Central memory CD4-positive, alpha-beta T cell (primary cell): ENCODE measurements at places on chromosomes 7 and 10.

- no peak for DNase-seq
These were observed 197.2 kb downstream of the PTPRN2 start for GRCh38 chr7:158390460-158390859.

GRCh38 chr7:1596181-1597043 is 26.6 kb upstream of the PSMG3 start:
- DNase-seq, result no peak

DNA sequence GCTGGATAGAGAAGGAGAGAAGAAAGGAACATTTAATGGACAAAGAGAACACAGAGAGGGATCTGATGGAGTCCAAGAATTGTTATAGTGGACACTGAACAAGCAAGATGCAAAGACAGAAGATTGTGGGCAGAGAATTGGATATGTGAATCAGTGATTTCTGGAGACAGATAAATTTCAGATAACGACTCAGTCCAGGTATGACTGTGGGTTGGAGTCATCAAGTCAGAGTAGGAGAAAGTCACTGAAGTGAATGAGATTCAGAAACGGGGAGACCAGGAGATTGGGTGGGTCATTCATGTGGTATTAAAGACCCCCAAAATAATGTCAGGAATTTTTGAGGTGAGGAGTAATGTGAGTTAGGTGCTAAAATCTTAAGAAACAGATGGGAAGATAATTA is 23.0 kb downstream of the ASB4 start:
- DNase-seq, result no peak

DNA sequence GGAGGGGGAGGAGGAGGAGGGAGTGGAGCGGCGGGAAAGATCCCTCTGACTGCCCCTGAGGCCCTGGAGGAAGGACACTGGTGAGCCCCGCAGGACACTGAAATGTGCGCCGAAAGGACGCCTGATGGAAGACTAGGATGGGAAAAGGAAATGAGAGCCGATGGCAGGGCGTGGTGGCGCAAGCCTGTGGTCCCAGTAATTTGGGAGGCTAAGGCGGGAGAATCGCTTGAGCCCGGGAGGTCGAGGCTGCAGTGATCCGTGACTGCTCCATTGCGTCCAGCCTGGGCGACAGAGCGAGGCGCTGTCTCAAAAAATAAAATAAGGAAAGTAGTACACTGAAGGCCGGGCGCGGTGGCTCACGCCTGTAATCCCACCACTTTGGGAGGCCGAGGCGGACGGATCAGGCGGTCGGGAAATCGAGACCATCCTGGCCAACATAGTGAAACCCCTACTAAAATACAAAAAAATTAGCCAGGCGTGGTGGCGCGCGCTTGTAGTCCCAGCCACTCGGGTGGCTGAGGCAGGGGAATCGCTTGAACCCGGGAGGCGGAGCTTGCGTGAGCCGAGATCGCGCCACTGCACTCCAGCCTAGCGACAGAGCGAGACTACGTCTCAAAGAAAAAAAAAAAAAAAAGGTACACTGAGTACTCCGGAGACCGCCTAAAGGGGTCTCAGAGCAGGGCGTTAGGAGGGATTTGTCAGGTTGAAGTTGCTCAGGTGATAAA is 561 bp upstream of the HNRNPF start:
- DNase-seq, result peak; percentile 71

GRCh38 chr7:150846291-150847115 is 5.8 kb upstream of the AOC1 start:
- no peak for DNase-seq

GRCh38 chr10:100109670-100110069 is 28.0 kb upstream of the CPN1 start:
- DNase-seq, result no peak

DNA sequence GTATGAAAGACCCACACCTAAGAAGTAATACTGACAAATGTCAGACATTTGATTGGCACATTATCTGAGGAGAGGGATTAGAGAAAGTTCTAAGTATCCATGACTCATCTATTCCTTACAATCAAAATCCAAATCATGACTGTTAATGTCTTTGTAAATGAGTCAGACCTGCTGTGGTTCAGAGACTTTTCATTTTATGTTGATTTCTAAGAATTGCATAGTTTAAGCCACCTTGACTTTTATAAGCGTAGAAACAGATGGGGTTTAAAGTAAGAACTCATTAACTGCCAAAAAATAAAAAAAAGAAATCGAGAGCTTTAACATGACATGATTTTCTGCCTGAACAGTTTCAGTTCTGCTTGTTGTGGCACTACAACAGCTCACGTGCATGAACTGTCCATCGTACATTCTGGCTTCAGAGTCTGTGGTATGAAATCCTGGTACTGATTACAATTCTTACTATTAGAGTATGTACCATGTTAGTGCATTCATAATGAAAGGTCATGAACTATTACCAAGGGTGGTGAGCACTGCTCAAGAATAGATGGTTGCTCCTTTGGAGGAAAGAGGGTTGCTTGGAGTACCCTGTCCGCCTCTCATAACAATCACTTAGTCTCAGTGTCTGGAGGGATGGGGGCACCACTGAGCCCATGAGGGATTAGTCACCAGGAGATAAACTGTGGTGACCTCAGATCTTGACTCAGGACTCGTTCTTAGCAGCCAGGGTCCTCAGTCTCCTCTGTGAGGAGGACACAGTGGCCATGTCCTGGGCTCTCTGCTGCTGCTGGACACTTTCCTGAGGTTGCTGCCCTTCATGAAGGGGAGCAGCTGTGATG is 42.2 kb downstream of the ACSM6 start:
- no peak for DNase-seq

- DNase-seq, result no peak
These were observed 103.4 kb downstream of the SDK1 start for GRCh38 chr7:3404501-3404900.

DNA sequence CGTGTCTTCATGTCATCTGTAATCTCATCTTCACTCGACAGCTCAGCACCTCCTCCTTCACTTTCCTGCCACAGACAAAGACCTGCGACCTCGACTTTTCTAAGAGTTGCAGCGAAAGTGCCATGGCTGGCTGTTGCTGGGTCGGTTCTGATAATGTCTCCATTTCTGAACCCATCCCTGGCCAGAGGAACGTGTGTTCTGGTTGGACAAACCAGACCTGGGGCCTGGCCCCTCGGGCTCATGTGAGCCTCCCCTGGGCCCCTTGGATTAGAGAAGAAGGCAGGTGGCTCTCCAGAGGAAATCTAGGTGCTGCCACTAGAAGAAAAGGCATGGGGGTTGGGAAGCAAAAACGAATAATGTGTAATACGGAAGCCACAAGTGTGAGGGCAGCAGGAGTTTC is 273.7 kb downstream of the GLRX3 start:
- DNase-seq, result no peak

DNA sequence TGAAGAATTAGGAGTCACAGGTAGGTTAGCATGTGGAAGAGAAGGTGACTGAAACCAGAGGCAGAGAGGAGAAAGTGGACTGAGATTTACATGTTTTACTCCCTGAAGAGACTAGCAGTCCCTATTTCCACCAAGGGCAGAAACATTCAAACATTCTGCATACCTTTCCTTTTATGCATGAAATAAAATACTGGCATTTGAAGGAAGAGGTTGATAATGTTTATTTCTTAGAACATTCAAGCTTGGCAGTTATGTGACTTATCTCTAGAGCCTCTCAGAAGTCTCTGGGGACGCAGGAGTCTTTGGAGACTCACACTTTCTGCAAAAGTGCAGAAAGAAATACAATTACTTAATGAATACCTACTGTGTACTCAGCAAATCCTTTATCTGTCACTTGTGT is 507.1 kb upstream of the C7orf33 start:
- no peak for DNase-seq

- DNase-seq, result no peak
These were observed 80.8 kb downstream of the RBM20 start for GRCh38 chr10:110724937-110725336.

DNA sequence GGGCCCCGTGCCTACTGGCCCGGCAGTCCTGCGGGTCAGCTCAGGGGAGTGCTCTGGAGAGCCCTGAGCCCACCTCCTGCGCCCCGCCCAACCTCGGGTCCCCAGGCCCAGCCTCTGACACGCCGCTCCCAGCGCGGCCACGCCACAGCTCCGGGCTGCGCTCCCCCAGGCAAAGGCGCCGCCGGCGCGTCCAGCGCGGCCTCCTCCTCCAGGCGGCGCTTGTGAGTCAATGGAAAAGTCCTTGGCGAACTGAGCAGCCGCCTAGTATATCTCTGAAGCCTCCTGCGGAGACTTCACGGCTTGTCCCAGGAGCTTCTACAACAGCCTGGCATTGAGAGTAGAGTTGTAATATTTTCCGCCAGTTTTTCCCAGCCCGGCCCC is 29.5 kb upstream of the BMS1 start:
- peak; percentile 47 for DNase-seq

GRCh38 chr10:81953420-81953819 is 78.4 kb downstream of the NRG3 start:
- DNase-seq, result no peak

GRCh38 chr7:69276011-69276729 is 322.1 kb upstream of the AUTS2 start:
- no peak for DNase-seq

- DNase-seq, result no peak
These were observed 5.3 kb upstream of the SCIN start for GRCh38 chr7:12564996-12565764.

GRCh38 chr10:107081644-107082043 is 82.9 kb downstream of the SORCS1 start:
- DNase-seq, result no peak

- DNase-seq, result no peak
These were observed 217.0 kb downstream of the CREB5 start for GRCh38 chr7:28629216-28629842.

DNA sequence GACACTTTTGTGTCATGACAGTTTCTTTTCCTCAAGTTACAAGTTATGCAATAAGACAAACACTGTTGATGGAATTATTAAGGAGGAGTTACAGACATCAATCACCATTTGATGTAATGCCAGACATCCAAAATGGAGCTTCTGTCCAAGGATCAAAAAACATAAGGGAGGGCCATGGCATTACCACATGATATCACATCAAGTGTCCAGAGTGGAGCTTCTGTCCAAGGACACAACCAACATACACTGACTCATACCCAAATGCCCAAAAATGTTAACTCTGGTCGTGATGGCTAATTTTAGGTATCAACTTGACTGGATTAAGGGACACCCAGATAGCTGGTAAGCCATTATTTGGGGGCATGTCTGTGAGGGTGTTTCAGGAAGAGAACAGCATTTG is 140.4 kb downstream of the DOCK4 start:
- DNase-seq, result no peak

GRCh38 chr7:84647797-84648757 is 453.5 kb upstream of the SEMA3A start:
- DNase-seq, result no peak

- no peak for DNase-seq
These were observed 102.1 kb upstream of the DDC start for GRCh38 chr7:50667338-50667737.

DNA sequence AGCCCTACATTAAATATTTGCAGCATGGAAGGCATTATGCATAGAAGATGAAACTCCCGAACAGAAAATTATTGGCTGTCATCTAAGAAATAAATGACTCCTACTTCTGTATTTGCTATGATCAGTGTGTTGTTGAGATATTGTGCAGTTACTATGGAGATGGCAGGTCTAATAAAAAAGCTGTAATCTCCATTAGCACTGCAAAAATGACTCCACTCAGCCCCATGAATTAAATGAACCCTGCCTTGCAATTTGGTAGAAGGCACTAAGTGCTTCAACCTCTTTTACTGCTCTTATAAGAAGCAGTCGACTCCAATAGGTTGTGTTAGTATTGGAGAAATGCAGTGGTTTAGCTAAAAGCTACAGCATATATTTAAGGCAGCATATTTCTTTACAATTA is 290.0 kb upstream of the PHYHIPL start:
- DNase-seq, result no peak

- DNase-seq, result no peak
These were observed 130.6 kb downstream of the DOCK1 start for GRCh38 chr10:127035827-127036226.

DNA sequence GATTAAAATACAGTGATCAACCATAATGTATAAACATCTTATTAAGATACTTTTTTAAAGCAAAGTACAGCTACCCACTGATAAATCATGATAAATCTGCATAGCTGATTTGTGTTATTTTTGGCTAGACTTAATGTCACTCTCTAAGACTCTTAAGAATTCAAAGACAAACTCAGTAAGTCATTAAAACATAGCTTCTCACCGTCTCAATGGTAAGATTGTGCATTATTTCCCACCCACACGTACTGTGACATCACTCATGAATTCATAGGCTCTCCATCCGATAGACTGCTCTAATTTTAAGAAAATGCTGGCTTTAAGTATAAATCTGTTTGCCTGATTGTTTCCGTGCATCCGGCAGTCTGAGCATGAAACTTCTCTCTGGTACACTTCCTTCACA is 266.1 kb downstream of the GLI3 start:
- DNase-seq, result no peak

DNA sequence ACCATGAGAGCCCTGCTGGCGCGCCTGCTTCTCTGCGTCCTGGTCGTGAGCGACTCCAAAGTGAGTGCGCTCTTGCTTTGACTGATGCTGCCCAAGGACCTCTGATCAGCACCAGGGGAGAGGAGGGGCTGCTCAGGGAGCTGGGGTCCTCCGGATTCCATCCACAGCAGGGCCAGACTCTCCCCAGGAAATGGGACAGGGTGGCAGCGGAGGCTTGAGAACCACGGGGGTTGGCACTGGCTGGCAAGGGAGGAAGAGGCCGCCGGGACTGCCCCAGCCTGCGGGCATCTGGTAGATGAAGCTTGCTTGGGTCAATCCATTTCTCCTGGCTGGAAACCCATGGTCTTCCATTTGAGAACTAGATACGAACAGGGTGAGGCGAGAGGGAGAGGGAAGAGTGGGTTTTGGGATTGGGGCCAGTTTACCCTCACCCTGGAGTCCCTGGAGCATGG is 647 bp downstream of the PLAU start:
- no peak for DNase-seq

DNA sequence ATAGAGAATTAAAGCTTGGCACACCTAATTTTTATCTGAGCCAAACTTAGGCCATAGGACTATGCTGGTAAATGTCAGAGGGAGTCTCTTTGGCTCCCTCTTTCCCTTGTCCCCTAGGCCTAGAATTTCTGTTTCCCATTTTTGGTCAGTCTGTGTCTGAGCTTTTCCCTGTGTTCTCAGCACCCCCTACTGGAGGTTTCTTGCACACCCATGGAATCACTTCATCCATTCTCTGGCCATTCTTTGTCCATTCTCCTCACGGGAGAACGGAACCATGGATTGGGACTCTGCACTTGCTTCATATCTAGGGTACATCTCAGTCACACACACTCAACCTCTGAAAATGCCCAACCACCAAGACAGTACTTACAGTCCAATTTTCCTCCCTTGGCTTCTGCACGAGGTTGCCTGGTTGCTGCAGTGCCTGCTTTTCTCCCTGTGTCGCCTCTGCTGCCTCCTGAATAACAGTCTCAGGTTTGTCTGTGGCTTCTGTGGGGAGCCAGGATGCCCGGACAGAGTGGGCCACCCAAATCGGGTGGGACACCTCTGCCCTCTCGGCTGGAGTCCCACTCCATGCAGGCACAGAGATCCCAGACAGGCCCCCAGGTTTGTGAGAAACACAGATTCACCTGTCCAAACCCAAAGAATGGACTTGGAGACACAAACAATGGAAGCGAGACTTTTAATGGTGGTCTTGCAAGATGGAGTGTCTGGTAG is 35.1 kb upstream of the DNAH11 start:
- peak; percentile 4 for DNase-seq

GRCh38 chr7:23721456-23721855 is 11.4 kb downstream of the STK31 start:
- DNase-seq, result no peak
